ENCODE measurements at places on chromosomes 2 and 18.

GRCh38 chr2:214895469-214895868, 86.0 kb upstream of the BARD1 start:
- DNase-seq = no peak

- DNase-seq = no peak
Observed at GRCh38 chr2:12636837-12637581, 79.7 kb upstream of the TRIB2 start.

DNA sequence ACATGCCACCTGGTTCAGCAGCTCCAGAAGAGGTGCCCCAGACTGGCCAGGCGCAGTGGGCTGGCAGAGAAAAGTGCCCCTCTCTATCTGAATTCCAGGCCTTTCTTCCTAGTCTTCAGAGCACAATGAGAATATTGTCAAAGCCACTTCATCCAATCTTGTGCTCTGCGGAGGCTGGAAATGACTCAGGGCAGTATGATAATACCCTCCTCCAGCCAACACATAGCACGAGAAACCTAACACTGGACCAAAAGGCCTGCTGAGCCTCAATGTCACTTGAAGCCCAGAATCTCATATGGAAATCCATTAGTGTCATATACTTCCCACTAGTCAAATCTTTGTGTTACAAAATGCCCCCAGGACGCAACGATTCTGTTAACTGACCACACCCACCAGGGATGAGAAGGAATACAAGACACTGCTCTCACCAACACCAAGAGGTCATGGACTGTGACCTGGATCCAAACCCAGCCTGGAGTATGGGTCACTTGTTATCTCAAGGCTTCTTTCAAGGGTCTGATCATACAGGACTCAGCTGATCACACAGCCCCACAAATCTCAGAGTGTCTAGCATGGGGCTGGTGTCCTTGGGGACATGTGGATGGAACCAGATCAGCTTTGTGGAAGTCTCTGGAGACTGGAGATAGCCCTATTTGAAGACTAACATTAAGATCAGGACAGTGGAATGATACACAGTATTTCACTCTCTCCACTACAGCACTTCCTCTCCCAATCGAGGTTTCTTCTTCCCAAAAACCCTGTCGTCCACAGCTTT, 10.1 kb downstream of the KIF3C start:
- DNase-seq = no peak

- no peak for DNase-seq
Observed at GRCh38 chr18:834082-834720, 22.2 kb upstream of the YES1 start.

- no peak for DNase-seq
Observed at GRCh38 chr18:76080430-76080829, 414.6 kb downstream of the ZNF516 start.

Data from NCI-H524 treated with DMSO at 0.1 percent for 48 hours (cell line).